Activated CD4-positive, alpha-beta memory T cell treated with anti-CD3 and anti-CD28 coated beads, Interleukin-2, amount 10 ng/mL, durations not matched to agents 7 days and 5 days (primary cell): ENCODE measurements at places on chromosomes 13 and 19. TPM values are rescaled to one million over a fixed set of nuclear protein-coding genes. Genes with fewer than 3 reads are reported as not detected.
A peak's percentile ranks its signal among the peaks of the same experiment; 100 is the strongest.

- no peaks in the 10 kb centered on the region for H3K36me3 ChIP-seq
- H3K27ac ChIP-seq: no peak overlapping the region
- H3K4me1 ChIP-seq: peaks cover 9% of the 10 kb centered on the region
- H3K27me3 ChIP-seq: peaks cover 26% of the 10 kb centered on the region
Observed at GRCh38 chr19:55158848-55159749, 1.6 kb upstream of the TNNI3 start.

DNA sequence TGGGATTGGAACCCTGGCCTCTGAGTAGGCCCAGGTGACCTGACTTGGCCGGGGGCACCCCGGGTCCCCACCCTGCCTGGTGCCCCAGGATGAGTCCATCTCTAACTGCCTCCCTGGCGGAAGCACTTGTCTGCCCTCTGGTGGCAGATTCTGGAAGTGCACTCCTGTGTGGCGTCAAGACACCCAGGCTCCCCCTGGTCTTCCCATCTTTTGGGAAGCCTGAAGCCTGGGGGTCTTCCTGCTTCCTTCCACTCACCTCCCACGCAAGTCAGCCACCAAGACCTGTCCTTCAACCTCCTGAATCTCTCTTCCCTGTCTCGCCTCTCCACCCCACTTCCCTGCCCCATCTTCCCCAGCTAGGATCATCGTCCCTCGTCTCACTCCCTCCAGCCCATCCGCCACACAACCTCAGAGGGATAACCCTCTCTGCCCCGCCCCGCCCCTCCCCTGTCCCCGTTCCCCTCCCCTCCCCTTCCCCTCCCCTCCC lies 7.4 kb downstream of the RABAC1 start:
- H3K27ac ChIP-seq: peak overlapping the region; percentile 19
- no peaks in the 10 kb centered on the region for H3K27me3 ChIP-seq
- peak; percentile 88 for DNase-seq

DNA sequence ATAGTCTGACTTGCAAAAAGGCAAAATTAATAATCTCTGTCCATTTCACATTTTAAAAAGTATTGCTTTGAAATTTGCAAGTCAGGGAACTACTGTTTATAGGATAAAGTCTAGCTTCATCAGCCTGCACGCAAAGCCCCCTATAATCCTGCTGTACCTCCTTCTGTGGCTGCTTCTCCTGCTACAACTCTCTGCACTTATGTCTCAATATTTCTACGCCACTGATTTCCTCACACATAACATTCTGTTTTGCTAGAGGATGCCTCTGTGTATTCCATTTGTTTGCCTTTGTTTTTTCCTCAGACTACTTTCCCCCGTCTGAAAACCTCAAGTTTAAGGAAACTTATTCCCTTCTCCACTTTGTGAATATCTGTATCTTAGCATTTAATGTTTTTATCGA lies 389.9 kb downstream of the RFC3 start:
- H3K27me3 ChIP-seq: no peaks in the 10 kb centered on the region
- H3K4me1 ChIP-seq: no peaks in the 10 kb centered on the region
- no peak overlapping the region for H3K27ac ChIP-seq

DNA sequence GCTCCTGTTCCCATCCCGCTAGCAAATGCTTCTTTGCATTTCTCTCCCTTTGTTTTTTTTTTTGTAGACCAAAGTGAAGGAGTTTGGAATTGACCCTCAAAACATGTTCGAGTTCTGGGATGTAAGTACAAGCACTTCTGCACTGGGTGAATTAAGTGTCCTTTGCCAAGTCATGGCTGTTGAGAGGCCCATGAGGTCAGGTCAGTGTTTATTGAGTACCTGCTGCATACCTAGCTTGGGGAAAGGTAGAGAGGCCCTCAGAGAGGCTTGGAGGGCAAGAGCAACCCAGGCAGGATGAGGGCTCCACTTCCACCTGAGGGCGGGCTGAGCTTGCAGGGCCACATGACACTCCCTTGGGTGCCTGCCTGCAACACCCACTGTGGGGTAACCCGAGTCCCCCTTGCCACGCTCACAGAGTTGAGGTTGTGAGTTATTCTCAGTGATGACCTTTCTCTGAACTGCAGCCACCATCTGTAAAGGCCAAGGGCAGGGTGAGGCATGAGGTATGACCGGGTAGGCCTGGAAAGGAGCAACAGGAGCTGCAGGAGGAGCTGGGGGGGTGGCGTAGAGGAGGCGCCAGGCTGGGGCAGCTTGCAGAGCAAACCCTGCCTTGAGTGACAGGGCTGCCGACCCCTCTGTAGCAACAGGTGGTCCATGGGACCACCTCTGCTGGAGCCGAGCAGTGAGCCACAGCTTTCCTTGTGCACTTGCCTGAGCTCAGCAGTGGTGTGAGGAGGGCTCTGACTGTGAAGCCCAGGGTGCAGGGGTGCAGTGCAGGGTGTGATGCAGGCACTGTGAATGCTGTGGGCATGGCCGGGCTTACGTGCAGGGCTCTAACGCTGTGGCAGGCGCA lies 16.6 kb downstream of the GPI start:
- H3K27ac ChIP-seq: no peak overlapping the region
- no peak overlapping the region for H3K4me3 ChIP-seq
- H3K4me1 ChIP-seq: no peaks in the 10 kb centered on the region
- no peaks in the 10 kb centered on the region for H3K27me3 ChIP-seq

GRCh38 chr19:315811-316210 lies 24.6 kb upstream of the PLPP2 start:
- no peaks in the 10 kb centered on the region for H3K4me1 ChIP-seq
- no peak for DNase-seq
- H3K4me3 ChIP-seq: no peak overlapping the region
- H3K36me3 ChIP-seq: peaks cover 37% of the 10 kb centered on the region
- H3K27ac ChIP-seq: no peak overlapping the region

DNA sequence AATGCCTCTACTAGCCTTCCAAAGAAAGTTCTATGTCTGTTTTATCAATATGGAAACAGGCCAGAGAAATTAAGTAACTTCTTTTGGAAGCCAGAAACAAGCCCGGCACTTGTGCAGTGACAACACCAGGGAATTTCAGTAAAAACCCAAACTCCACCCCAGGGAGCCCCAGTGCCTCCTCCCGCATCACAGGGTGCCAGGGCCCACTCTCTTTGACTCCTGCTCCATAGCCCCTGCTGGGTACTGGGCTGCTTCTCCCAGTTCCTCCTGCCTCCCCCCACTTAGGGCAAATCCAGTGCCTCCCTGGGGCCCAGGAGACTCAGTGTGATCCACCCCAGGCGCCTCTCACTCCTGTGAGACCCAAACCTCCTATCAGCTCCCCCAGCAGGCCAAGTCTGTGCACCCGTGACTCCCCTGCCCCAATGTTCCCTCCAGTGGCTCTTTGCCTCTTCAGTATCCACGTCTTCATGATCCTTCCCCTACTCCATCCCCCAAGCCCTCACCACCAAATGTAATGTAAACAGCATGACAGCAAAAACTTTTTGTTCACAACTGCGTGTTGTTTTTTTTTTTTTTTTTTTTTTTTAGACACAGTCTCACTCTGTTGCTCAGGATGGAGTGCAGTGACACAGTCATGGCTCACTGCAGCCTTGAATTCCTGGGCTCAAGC lies 2.3 kb upstream of the FFAR3 start:
- no peaks in the 10 kb centered on the region for H3K36me3 ChIP-seq
- DNase-seq: no peak
- no peak overlapping the region for H3K27ac ChIP-seq

DNA sequence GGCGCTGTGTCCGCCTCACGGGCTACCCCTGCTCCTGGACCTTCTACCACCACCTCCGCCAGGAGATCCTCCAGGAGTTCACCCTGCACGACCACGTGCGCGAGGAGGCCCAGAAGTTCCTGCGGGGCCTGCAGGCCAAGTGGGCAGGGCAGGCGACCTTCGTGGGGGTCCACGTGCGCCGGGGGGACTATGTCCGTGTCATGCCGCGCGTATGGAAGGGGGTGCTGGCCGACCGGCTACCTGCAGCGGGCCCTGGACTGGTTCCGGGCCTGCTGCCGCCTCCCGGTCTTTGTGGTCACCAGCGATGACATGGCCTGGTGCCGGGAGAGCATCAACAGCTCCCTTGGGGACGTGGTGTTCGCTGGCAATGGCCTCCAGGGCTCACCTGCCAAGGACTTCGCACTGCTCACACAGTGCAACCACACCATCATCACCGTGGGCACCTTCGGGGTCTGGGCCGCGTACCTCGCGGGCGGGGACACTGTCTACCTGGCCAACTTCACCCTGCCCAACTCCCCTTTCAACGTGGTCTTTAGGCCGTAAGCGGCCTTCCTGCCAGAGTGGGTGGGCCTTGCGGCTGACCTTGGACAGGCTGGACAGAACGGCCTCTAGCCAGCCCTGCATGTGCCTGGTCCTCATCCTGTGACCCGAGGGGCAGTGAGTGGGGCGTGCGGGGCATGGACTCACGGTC lies 7.8 kb upstream of the NTN5 start:
- no peaks in the 10 kb centered on the region for H3K27me3 ChIP-seq
- no peak for DNase-seq
- no peak overlapping the region for H3K27ac ChIP-seq
- H3K4me3 ChIP-seq: no peak overlapping the region
- H3K4me1 ChIP-seq: no peaks in the 10 kb centered on the region

DNA sequence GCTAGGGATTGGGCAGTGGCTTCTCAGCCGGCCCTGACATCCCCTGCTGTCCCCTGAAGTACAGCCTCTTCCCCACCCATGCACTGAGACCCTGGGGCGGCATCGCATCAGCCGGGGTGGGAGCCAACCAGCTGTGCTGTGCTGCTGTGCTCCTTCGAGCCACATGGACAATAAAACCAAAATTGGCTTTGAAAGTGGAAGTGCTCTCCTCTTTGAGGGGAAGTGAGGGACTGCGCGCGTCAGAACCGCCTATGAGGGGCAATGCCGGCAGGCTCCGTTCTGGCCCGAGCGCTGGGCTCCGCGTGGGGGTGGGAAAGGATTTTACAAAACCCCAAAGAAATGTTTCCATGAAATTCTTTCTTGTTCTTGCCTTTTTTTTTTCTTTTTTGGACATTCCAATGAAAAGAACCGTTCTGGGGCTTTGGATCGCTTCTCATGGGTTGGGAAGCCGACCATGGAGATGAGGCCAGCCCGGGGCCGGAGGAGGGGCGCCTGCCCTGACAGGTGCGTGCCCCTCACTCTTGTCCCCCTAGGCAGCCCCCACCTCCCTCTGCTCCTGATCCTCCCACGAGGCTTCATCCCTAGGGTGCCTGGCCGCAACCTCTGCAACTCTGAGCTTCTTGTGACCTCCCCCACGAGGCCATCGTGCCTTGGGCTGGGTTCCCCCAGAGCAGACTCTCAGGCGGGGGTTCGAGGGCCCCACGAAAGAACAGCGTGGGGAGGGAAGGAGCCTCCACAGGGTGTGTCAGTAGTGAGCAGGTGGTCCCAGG lies 22.6 kb downstream of the KLHL26 start:
- H3K27ac ChIP-seq: no peak overlapping the region
- DNase-seq: no peak
- H3K4me1 ChIP-seq: peaks cover 8% of the 10 kb centered on the region
- no peak overlapping the region for H3K4me3 ChIP-seq
- no peaks in the 10 kb centered on the region for H3K36me3 ChIP-seq
- no peaks in the 10 kb centered on the region for H3K27me3 ChIP-seq

- no peaks in the 10 kb centered on the region for H3K36me3 ChIP-seq
- H3K27ac ChIP-seq: no peak overlapping the region
- DNase-seq: peak; percentile 2
- H3K27me3 ChIP-seq: peaks cover 21% of the 10 kb centered on the region
Observed at GRCh38 chr13:113898391-113898790, 34.5 kb upstream of the GAS6 start.

GRCh38 chr13:95378603-95379002 lies 77.4 kb upstream of the ABCC4 start:
- H3K36me3 ChIP-seq: no peaks in the 10 kb centered on the region
- H3K4me1 ChIP-seq: peaks cover 5% of the 10 kb centered on the region
- H3K4me3 ChIP-seq: no peak overlapping the region
- peaks cover 3% of the 10 kb centered on the region for H3K27me3 ChIP-seq
- no peak for DNase-seq

- no peak overlapping the region for H3K27ac ChIP-seq
- no peaks in the 10 kb centered on the region for H3K27me3 ChIP-seq
- no peak overlapping the region for H3K4me3 ChIP-seq
- H3K36me3 ChIP-seq: peaks cover 4% of the 10 kb centered on the region
- DNase-seq: no peak
Observed at GRCh38 chr19:58500242-58500641, 11.6 kb downstream of the SLC27A5 start.

GRCh38 chr19:1136621-1137317 lies 33.0 kb downstream of the GPX4 start:
- H3K27me3 ChIP-seq: no peaks in the 10 kb centered on the region
- no peak for DNase-seq
- H3K4me3 ChIP-seq: no peak overlapping the region

DNA sequence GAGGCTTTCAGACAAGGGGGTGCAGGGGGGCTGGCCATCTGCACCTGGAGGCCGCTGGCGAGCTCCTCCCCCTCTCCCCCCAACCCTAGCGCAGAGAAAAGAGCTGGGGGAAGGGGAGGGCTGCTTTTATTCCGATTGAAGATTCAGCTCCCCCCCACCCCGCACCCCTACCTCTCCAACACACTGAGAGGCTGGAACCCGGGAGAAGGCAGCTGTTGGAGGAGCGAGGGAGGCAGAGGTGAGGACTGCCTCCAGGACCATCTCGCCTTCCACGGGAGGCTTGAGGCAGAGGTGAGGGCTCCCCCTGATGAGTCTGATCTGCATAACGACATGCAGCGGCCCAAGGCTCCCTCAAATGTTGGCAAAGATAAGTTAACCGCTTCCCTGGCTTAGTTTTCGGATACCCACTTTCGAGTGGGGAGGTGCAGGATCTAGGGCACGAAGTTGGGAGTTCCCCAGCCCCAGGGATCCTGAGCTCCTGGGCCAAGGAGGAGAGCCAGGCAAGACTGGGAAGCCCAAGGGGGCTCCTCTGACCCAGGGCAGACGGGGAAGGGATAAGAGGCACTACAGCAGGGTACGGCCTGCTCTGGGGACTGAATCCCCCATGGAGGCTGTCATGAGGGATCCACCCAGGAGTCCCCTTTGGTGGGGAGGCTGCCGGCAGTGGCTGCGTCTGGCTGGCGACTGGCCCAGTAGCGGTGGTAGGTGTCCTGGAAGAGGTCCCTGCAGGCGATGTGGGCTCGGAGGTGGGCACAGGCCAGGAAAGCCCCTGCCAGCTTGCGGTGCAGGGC lies 1.2 kb upstream of the NUMBL start:
- no peaks in the 10 kb centered on the region for H3K36me3 ChIP-seq
- H3K27ac ChIP-seq: no peak overlapping the region
- H3K4me3 ChIP-seq: no peak overlapping the region
- peaks cover 2% of the 10 kb centered on the region for H3K4me1 ChIP-seq
- DNase-seq: no peak
- no peaks in the 10 kb centered on the region for H3K27me3 ChIP-seq

IQCN gene
- total RNA-seq: 1.7 TPM

SIGLEC11 gene
- not detected for total RNA-seq

LAIR1 gene
- 56.6 TPM for total RNA-seq

SMIM44 gene
- total RNA-seq: not detected

ATP1A3 gene
- total RNA-seq: 1.9 TPM

PLVAP gene
- total RNA-seq: not detected

DZIP1 gene
- total RNA-seq: 0.40 TPM

SULT2B1 gene
- not detected for total RNA-seq

JSRP1 gene
- total RNA-seq: 0.73 TPM
